ENCODE measurements at places on chromosomes 4 and X. TPM values are rescaled to one million over a fixed set of nuclear protein-coding genes. Genes with fewer than 3 reads are reported as not detected.

- H3K27ac ChIP-seq: no peak overlapping the region
- no peak overlapping the region for H3K4me3 ChIP-seq
- H3K36me3 ChIP-seq: no peaks in the 10 kb centered on the region
- H3K27me3 ChIP-seq: no peaks in the 10 kb centered on the region
- DNase-seq: no peak
These were observed 191.0 kb downstream of the SCFD2 start for GRCh38 chr4:53174823-53175222.

DNA sequence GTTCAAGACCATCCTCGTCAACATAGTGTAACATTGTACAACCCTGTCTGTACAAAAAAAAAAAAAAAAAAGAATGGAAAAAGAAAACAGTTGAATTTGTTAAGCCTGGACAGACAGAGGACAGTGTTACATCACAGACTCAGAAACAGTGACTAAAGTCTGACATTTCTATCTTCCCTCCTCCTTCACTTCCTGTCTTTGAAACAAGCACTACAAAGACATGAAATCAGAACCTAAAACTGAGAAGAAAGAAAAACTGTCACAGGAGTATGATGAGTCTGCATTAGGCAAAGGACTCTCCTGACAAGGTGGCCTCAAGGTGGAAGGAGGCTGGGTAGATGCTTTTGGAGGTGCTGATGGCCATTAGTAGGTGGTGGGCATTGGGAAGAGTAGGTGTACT is 126.7 kb downstream of the RBM47 start:
- DNase-seq: no peak
- H3K27ac ChIP-seq: peak overlapping the region; percentile 62
- no peaks in the 10 kb centered on the region for H3K27me3 ChIP-seq
- H3K4me3 ChIP-seq: no peak overlapping the region
- no peaks in the 10 kb centered on the region for H3K4me1 ChIP-seq

Gene TCEANC
- 5.5 TPM for total RNA-seq

- H3K36me3 ChIP-seq: no peaks in the 10 kb centered on the region
- H3K4me3 ChIP-seq: no peak overlapping the region
- H3K27ac ChIP-seq: no peak overlapping the region
These were observed 146.9 kb upstream of the FGF13 start for GRCh38 chrX:138858438-138858837.

- H3K27ac ChIP-seq: no peak overlapping the region
- H3K36me3 ChIP-seq: no peaks in the 10 kb centered on the region
- DNase-seq: no peak
- no peaks in the 10 kb centered on the region for H3K4me1 ChIP-seq
- H3K27me3 ChIP-seq: no peaks in the 10 kb centered on the region
- H3K4me3 ChIP-seq: no peak overlapping the region
These were observed 145.5 kb downstream of the FAM13A start for GRCh38 chr4:88911246-88912212.

Gene PITX2
- total RNA-seq: not detected

GRCh38 chr4:119209077-119209476 is 3.4 kb upstream of the USP53 start:
- H3K4me1 ChIP-seq: peaks cover 4% of the 10 kb centered on the region
- DNase-seq: no peak
- no peaks in the 10 kb centered on the region for H3K27me3 ChIP-seq

DNA sequence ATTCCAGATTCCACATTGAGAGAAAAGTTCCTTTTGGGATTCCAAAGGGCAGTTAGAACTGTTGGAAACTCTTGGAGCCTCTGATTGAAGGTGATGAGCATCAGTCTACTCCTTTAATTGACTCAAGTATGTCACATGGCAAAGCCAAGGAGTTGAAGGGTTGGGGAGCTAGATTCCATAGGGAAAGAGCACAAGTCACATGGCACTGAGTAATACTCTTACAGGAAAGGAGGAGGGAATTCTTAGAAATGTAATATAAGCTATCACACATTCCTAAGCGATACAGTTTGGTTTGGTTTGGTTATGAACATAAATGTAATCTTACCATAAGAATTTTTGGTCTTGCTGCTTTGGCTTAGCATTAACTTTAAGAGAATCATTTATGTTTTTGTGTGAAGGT is 15.7 kb downstream of the SPCS3 start:
- no peak overlapping the region for H3K4me3 ChIP-seq
- no peaks in the 10 kb centered on the region for H3K36me3 ChIP-seq
- H3K27ac ChIP-seq: no peak overlapping the region
- DNase-seq: no peak
- no peaks in the 10 kb centered on the region for H3K27me3 ChIP-seq
- no peaks in the 10 kb centered on the region for H3K4me1 ChIP-seq

Gene ZNF595
- total RNA-seq: 23.7 TPM

Gene TEC
- 5.4 TPM for total RNA-seq

DNA sequence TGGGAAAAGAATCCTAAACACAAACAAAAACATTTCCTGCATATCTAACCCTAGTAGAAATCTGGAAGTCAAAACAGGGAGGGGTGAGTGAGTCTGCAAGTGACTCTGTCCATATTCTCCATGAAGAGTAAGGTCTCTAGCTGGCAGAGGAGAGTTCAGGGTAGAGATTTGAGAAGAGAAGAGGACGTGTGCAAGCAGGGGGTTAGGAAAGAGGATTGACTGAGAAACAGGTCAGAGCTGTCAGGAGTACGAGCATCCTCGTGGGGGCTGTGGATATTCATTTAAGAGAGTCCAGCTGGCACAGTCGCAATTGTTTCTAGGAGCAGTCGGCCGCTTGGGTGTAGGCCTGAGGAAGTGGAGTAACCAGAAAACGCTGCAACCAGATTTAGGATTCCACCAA is 27.9 kb downstream of the PROM1 start:
- H3K4me1 ChIP-seq: peaks cover 13% of the 10 kb centered on the region
- H3K27me3 ChIP-seq: peaks cover 4% of the 10 kb centered on the region
- no peak overlapping the region for H3K4me3 ChIP-seq

Gene LRIT3
- total RNA-seq: 0.85 TPM

GRCh38 chrX:41086627-41086932 is 1.3 kb downstream of the USP9X start:
- H3K4me1 ChIP-seq: peaks cover 33% of the 10 kb centered on the region
- peak; percentile 73 for DNase-seq
- H3K36me3 ChIP-seq: no peaks in the 10 kb centered on the region
- peak overlapping the region; percentile 79 for H3K4me3 ChIP-seq
- no peaks in the 10 kb centered on the region for H3K27me3 ChIP-seq
- H3K27ac ChIP-seq: peak overlapping the region; percentile 99

Gene UCP1
- total RNA-seq: not detected

- no peak for DNase-seq
- H3K27ac ChIP-seq: no peak overlapping the region
- H3K4me3 ChIP-seq: no peak overlapping the region
- H3K27me3 ChIP-seq: no peaks in the 10 kb centered on the region
- no peaks in the 10 kb centered on the region for H3K36me3 ChIP-seq
These were observed 7.6 kb downstream of the PRIMPOL start for GRCh38 chr4:184657144-184657543.

GRCh38 chrX:7154041-7154597 is 6.2 kb upstream of the PUDP start:
- no peak overlapping the region for H3K27ac ChIP-seq
- H3K4me1 ChIP-seq: no peaks in the 10 kb centered on the region
- no peaks in the 10 kb centered on the region for H3K36me3 ChIP-seq
- DNase-seq: no peak
- H3K4me3 ChIP-seq: no peak overlapping the region

GRCh38 chr4:39484582-39485272 is 25.9 kb downstream of the LIAS start:
- no peak overlapping the region for H3K27ac ChIP-seq
- no peaks in the 10 kb centered on the region for H3K4me1 ChIP-seq
- no peak for DNase-seq

DNA sequence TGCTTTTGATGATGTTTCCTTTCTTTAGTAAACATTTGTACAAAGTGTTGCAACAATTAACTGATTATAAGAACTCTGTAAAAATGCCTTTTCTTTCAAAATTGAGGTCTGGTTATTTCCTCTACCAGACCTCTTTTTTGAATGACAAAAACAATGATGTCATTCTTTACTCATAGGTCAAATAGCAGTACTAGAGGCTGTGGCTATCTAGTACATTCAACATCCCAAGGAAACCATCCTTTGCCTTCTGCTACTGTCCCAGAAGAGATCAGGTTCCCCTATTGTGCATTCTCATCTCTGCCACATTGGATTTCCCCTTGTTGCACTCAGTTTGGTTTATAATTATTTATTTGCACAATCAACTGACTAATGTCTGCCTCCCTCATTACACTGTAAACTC is 19.1 kb upstream of the MAD2L1 start:
- H3K36me3 ChIP-seq: no peaks in the 10 kb centered on the region
- no peak for DNase-seq
- no peaks in the 10 kb centered on the region for H3K27me3 ChIP-seq
- no peak overlapping the region for H3K4me3 ChIP-seq
- H3K4me1 ChIP-seq: no peaks in the 10 kb centered on the region

GRCh38 chrX:131068945-131069719 is 11.0 kb downstream of the ARHGAP36 start:
- no peak overlapping the region for H3K4me3 ChIP-seq
- H3K27ac ChIP-seq: no peak overlapping the region
- no peaks in the 10 kb centered on the region for H3K4me1 ChIP-seq
- no peaks in the 10 kb centered on the region for H3K36me3 ChIP-seq
- DNase-seq: no peak

DNA sequence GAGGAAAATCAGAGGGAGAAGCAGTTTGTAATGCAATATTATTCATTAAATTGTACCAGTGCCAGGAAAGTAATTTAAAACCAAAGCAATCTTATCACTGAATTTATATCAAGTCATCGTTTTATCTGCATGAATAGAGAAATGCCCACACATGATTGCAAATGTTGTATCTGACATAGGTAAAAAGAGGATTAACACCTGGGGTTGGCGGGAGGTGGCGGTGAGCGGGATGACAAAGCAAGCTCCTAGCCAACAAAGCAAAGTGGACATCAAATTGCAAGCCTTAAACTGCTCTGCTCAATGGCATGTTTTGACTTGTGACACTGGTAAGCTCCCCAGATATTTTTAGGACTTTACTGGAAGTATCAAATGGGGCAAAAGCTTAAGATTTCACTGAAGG is 16.4 kb downstream of the HPGD start:
- no peak overlapping the region for H3K4me3 ChIP-seq
- H3K4me1 ChIP-seq: no peaks in the 10 kb centered on the region
- H3K36me3 ChIP-seq: no peaks in the 10 kb centered on the region
- no peak for DNase-seq

DNA sequence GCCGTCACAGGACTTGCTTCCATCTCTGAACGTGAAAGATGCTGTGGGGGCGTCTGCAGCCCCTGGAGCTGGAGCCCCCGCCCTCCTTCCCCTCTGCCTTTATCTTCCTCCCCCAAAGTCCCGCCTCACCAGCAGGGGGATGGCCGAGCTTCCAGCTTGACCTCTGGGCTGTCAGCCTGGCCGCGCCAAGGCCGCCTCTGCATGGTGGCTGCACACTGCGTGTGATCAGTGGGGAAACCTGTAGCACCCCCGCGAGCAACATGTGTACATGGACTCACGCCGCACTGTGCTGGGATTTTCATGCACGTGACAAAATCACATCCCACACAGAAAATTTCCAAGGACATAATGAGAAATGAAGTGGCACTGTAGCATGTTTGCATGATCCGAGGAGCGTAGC is 26.5 kb upstream of the PSAPL1 start:
- no peaks in the 10 kb centered on the region for H3K36me3 ChIP-seq
- DNase-seq: no peak
- H3K4me1 ChIP-seq: no peaks in the 10 kb centered on the region
- H3K27me3 ChIP-seq: no peaks in the 10 kb centered on the region

GRCh38 chr4:36677112-36677511 is 395.7 kb downstream of the DTHD1 start:
- no peak overlapping the region for H3K27ac ChIP-seq
- H3K27me3 ChIP-seq: no peaks in the 10 kb centered on the region
- no peak for DNase-seq
- no peaks in the 10 kb centered on the region for H3K36me3 ChIP-seq

GRCh38 chrX:72705111-72705510 is 9.0 kb downstream of the PHKA1 start:
- no peaks in the 10 kb centered on the region for H3K4me1 ChIP-seq
- H3K4me3 ChIP-seq: no peak overlapping the region
- no peaks in the 10 kb centered on the region for H3K27me3 ChIP-seq
- no peak for DNase-seq

DNA sequence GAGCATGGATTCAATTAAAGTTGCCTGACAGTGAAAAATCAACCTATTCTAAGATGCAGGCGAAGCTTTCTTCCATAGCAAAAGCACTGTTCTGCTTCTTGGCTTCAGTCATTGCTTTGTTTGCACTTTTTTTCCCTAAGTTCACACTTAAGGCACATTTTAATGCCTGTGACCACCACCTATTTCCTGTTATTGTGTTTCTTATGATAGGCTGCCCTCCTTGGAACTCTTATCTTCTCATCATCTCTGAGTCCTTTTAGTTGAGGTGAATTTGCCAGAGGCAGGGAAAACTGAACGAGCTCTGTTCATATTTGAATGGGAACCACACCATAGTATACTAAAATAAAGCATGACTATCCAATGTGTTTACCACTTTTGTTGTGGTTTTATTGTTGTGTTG is 119.8 kb downstream of the SPCS3 start:
- no peaks in the 10 kb centered on the region for H3K4me1 ChIP-seq
- H3K4me3 ChIP-seq: no peak overlapping the region
- H3K36me3 ChIP-seq: no peaks in the 10 kb centered on the region
- H3K27me3 ChIP-seq: no peaks in the 10 kb centered on the region
- DNase-seq: no peak

DNA sequence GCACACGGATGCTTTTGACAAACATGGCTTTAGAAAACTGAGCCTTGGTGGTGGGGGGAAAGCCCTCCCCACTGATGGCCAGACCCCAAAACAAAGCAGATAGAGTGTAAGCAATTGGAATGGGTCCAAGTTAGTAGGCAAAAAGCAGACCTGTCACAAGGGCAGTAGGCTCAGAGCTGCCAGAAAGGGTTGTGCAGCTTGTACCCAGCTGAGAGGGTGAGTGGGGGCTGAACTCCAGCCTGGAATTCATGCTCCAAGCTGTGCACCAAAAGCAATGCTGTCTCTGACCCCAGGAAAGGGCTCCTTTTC is 101.1 kb upstream of the TEX13D start:
- H3K4me3 ChIP-seq: no peak overlapping the region
- H3K4me1 ChIP-seq: no peaks in the 10 kb centered on the region
- no peaks in the 10 kb centered on the region for H3K27me3 ChIP-seq
- H3K36me3 ChIP-seq: no peaks in the 10 kb centered on the region

- no peak overlapping the region for H3K4me3 ChIP-seq
- no peaks in the 10 kb centered on the region for H3K36me3 ChIP-seq
- DNase-seq: no peak
- no peak overlapping the region for H3K27ac ChIP-seq
These were observed 144.4 kb downstream of the PCDH18 start for GRCh38 chr4:137387924-137388323.

Gene PLXNB3
- 31.4 TPM for total RNA-seq

- no peaks in the 10 kb centered on the region for H3K4me1 ChIP-seq
- no peak overlapping the region for H3K27ac ChIP-seq
- H3K27me3 ChIP-seq: no peaks in the 10 kb centered on the region
- no peak for DNase-seq
- H3K4me3 ChIP-seq: no peak overlapping the region
These were observed 289.8 kb downstream of the ADGRL3 start for GRCh38 chr4:61489927-61490326.
